ENCODE measurements at places on chromosomes 11 and 22.

DNA sequence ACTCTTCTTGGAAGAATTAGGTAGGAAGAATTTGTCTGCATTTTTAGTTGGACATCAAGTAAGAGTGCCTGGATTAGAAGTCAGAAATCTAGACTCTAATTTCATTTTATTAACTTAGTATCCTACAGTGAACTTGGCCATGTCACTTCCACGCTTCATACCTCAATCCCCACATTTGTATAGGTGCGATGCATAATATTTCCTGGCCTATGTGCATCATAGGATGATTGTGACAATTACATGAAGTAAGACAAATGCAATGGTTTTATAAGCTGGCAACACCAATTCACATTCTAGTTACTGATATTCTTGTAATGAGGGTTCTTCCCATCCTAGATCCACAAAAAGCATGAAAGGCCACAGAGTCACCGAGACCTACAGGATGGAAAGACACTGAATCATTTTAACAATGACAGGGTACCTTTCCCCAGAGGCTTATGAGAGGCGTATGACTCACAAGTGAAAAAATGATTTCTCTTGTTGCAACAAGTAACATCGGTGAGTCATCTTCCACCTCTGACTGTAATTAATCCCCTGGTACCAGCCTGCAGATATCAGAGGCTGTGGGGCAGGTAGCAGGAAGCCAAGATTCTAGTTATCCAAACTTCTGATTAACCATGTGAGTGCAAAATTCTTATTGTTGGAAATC lies 56.0 kb upstream of the OR5AK2 start:
- DNase-seq: no peak

DNA sequence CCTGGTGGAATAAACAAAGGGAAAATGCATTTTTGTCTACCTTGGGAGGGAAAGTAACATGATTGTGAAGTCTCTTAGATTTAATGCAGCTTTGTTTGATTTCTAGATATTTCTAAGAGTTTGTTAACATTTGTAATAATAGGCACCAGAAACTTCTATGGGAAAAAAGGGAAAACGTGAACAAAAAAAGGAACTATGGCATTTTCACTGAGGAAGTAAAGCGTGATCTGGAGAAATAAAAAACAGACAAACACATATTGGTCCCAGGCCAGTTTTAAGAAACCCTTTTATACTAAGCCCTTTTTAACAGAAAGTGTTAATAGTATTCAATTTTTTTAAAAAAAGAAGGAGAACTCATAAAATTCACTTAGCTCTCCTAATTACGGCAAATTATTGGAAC lies 6.9 kb upstream of the MS4A7 start:
- DNase-seq: no peak

GRCh38 chr11:12069066-12069676 lies 41.2 kb upstream of the MICAL2 start:
- no peak for DNase-seq

DNA sequence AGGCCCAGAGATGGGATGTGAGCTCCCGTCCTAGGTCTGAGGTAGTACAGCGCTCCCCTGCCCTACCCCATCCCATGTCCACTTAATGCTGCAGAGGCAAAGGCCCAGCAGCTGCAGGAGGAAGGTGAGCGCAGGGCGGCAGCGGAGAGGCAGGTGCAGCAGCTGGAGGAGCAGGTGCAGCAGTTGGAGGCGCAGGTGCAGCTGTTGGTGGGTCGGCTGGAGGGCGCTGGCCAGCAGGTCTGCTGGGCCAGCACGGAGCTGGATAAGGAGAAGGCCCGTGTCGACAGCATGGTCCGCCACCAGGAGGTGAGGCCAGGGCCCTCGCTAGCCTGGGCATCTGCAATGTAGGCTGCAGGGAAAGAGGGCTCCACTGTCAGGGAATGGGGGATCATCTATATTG lies 15.2 kb downstream of the CCDC157 start:
- DNase-seq: no peak

DNA sequence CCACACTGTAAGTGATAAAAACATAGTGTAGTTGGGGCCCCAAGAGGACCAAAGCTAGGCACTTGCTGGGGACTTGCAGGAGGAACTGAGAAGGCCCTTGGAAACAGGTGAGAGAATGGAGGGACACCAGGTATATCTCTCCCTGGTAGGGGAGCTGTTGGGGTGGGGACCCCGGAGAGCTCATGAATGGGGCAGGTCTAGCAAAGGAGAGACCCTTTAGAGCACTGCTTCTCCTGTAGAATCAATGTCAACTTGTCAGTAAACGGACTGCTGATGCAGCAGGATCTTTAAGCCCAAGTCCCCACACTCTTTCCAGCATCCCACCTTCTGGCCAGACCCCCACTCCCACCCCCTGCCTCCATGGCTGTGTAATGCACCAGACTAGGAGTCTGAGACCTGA lies 109.6 kb upstream of the THY1 start:
- no peak for DNase-seq

- DNase-seq: no peak
Observed at GRCh38 chr11:134691985-134692384, 279.9 kb upstream of the B3GAT1 start.

GRCh38 chr11:83938148-83938547 lies 652.0 kb upstream of the CCDC90B start:
- no peak for DNase-seq

- DNase-seq: no peak
Observed at GRCh38 chr11:12372111-12372510, 5.3 kb upstream of the PARVA start.

DNA sequence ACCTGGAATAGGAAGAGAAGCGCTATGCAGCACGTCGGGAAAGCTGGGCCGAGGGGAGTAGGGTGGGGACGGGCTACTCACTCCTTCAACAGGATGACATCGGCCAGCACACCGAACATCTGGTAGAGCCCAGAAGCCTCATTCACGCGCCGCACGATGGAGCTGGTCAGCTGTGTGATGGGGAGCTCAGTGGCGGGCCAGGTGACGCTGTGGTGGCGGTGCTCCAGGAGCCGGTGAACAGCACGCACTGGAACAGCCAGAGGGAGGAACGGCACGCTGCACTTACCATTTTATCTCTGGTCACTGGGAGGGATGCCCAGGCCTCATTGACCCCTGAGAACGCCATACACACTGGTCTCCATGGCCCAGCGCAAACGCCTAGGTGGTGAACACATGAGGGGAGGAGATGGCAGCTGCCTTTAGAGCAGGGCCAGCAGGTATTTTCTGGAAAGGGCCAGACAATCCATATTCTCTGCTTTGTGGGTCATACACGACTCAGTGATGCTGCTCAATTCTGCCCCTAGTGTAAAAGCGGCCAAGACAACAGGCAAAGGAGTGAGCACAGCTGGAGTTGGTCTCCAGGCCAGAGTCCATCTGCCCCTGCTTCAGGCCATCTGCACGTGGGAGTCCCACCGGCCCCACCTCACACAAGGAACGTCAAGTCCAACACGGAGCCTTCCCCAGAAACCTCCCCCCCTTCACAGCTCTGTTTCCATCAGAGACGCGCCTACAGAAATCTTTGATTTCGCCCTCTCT lies 8.8 kb downstream of the FOXRED2 start:
- no peak for DNase-seq

DNA sequence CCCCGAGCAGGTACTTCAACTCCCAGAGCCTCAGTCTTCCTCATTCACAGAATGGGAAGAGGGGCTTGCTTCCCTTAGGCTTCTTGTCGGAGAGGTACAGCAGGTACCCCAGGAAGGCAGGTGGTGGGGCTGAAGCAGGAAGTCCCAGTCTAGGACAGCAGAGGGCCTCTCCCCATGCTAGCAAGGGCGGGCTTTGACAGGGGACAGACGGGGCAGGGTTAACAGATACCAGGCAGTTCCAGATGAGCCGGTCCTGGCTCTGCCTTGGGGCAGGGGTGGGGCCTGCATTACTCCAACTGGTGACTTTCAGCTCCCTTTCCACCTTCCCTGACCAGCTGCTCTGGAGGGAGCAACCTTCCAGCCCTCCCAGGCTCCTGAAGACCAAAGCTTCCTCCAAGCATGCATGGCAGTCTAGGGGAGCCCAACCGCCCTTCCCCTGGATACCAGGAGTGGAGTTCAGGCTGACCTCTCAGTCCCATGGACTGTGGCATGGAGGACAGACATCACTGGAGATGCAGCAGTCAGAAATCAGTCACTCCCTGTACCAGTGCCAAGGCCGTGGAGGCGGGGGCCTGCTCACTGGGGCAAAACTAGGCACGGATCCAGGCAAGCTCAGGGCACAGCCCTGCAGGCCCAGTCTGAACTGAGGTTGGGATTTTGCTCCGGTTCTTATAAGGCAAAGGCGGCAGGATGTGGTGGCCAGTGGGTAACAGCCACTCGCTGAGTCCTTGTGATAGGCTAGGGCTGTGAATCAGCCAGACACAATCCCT lies 60.5 kb downstream of the NAT10 start:
- no peak for DNase-seq
